Activated T-cell treated with anti-CD3 and anti-CD28 coated beads, Interleukin-2, amount 50 U/mL, for 4 hours (primary cell): ENCODE measurements at places on chromosomes 4 and X.

- DNase-seq: no peak
Measured at GRCh38 chr4:1826531-1827350, 29.2 kb downstream of the LETM1 start.

DNA sequence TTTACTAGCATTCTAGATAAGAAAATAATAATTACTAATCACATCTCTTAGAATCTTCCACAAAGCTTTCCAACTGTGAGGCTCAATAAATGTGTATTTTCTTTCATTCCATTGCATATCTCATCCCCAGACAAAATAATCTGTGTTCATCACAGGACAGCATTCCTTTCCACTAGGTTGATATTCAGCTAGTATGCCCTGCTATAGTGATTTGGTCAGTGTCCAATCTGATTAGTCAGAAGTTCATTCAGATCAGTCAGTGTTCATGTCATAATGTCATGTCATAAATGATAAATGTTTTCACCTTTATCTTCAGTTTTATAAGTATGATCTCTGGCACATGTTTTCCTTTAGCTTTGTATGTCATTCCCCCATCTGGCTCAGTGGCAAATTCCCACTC is 611.4 kb downstream of the KCTD8 start:
- no peak for DNase-seq

- DNase-seq: no peak
Measured at GRCh38 chr4:1317177-1318045, 27.7 kb downstream of the MAEA start.

- peak; percentile 18 for DNase-seq
Measured at GRCh38 chr4:24583451-24584210, 723 bp downstream of the DHX15 start.

DNA sequence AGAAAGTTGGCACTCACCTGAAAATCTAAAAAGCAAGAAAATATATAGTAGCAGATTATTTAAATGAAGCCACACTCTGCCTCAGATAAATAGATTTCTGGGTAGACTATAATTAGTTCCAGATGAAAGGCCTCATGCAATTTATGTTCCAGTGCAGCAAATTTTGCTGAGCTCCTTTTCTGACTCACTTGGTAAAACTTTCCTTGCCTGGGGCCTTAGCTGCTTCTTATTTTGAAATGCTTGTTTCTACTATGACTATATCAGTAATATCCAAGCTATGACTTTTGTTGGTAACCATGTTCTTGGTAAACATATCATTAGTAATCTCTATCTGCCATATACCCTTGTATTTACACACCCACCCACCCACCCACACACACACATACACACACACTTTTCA is 961.8 kb downstream of the SH3BGRL start:
- DNase-seq: no peak

DNA sequence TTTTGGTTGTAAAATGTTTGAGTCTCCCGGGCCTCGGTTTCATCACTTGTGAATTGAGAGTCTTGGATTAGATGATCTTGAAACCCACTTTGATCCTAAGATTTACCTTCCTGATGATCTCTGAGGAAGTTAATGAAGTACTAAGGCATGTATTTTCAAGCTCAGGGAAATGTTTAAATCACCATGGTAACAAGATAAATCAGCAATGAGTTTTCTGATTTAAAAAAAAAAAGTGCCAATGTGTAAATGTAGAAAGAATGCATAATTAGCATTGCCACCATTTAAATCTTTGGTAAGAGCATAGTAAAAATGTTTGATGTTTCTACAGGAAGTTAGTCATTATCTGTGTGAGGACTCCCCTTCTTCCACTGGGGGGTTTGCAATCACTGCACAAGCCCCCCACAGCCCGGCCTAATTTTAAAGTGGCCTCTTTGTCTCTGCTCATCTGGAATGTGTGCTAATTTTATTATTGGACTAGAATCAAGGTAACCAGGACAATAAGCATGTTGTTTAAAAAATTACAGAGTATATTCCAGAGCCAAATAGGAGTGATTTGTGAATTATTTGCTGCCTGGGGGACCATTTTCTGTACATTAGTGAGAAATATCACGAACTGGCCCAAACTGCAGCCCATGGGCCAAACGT is 93.6 kb downstream of the SLC34A2 start:
- DNase-seq: no peak

GRCh38 chr4:157582141-157582540 is 361.6 kb downstream of the GRIA2 start:
- DNase-seq: no peak

- DNase-seq: no peak
Measured at GRCh38 chr4:31307029-31307428, 586.9 kb downstream of the PCDH7 start.

DNA sequence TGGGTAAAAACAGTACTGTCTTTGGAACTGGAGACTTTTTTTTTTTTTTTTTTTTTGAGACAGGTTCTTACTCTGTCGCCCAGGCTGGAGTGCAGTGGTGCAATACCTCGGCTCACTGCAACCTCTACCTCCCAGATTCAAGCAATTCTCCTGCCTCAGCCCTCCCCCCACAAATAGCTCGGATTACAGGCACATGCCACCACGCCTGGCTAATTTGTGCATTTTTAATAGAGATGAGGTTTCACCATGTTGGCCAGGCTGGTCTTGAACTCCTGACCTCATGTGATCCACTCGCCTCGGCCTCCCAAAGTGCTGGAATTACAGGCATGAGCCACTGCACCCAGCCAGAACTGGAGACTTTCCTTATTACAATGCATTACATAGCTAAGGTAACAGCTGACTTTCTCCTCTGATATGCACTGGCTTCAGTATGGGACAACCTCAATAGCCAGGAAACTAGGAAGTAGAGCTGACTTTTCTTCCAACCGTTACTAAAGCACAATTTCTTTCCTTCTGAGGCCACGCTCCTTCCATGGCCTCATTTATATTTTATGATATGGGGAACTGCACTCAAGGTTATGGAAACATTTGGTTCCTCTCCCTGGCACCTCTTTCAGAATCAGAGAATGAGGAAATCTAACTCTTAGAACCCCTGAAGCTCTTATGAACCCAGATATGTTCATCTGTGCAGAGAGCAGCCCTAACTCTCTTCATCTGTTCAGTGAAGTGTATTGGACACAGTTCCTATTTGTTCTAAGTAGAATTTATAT is 53.5 kb upstream of the FAM9B start:
- no peak for DNase-seq

GRCh38 chr4:1505511-1506460 is 99.5 kb upstream of the NKX1-1 start:
- DNase-seq: no peak

- DNase-seq: no peak
Measured at GRCh38 chrX:72395237-72395636, 89.5 kb upstream of the CITED1 start.

GRCh38 chrX:150719621-150720020 is 26.4 kb downstream of the MTMR1 start:
- DNase-seq: no peak

- DNase-seq: no peak
Measured at GRCh38 chr4:67736262-67736661, 17.9 kb downstream of the GNRHR start.

- DNase-seq: no peak
Measured at GRCh38 chr4:8505229-8505628, 64.7 kb downstream of the TRMT44 start.

GRCh38 chrX:12425496-12425895 is 287.2 kb downstream of the FRMPD4 start:
- DNase-seq: no peak

DNA sequence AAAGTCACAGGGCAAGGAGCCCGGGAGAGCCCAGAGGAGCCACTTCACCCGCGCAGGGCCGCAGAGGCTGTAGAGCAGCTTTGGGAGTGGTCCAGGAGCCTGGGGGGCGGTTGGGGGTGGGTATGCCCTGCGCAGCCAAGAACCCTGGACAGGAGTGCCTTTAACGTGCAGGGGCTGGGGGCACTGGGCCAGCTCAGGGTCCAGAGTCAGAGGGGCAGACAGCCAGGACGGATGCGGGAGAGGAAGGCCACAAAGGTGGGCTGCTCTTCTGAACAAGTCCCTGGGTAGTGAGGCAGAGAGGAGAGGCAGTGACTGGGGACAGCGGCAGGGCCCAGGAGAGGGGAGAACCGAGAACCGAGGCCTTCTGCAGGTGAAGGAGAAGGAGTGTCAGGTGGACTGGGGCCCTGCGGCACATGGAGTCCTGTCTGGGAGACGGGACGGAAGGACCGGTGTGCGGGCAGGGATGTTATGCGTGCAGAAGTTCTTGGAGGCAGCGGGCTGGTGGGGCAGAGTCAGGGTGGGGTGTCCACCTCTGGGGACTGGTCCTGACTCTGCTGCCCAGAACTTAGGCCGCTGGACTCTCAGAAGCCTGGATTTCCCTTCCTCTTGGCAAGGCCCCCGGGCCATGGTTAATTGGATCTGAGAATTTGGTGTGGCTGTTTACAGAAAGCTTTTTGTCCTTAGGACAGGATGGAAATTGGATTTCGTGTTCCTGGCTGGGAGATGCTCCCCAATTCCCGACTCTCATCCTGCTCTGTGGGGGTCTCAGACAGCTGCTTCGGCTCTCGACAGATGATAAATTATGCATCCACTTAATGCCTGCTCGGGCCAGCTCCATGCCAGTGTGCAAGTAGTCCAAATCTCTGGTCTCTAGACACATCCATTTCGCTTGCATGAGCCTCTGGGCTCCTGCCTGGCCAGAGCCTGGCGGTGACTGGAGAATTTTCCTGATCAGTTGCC is 31.9 kb downstream of the ADRA2C start:
- DNase-seq: no peak

DNA sequence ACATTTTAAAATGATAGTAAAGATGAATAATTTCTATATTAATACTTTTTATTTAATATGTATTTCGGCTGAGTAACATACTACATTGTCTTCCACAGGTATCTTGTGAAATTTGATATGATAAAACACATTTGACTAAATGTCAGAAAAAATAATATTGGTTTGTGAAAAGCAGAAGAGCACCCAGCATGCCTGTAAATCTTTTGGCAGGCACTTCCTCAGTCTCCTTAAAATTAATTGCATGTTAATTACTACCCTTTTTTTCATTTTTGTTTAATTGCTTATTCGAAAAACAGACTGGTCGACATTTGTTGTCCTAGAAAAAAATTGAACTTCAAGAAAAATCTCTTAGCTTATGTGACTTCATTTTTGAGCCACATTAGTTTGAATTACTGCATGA is 40.6 kb downstream of the CLCN3 start:
- no peak for DNase-seq

DNA sequence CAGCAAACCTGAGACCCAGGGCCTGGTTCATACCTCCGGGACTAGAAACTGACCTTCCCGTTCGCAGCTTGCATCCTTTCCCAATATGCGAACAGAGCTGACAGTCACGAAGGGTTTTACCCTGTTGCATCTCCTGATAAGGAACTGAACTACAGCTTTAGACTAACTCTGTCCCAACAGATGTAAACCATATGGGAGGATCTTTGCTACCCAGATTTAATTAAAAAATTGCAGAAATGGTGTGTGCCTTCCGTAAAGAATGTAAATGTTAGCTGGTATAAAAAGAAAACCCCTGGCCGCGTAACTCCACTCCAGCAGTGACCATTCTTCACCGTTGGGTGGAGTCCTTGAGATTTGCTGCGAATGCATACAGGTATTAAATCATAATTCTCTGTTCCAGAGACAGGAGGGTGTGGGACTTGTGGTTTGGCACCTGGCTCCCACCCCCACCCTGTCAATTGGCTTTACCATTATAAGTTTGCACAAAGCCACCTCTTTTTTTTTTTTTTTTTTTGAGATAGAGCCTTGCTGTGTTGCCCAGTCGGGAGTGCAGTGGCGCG is 40.6 kb upstream of the SORCS2 start:
- DNase-seq: no peak

DNA sequence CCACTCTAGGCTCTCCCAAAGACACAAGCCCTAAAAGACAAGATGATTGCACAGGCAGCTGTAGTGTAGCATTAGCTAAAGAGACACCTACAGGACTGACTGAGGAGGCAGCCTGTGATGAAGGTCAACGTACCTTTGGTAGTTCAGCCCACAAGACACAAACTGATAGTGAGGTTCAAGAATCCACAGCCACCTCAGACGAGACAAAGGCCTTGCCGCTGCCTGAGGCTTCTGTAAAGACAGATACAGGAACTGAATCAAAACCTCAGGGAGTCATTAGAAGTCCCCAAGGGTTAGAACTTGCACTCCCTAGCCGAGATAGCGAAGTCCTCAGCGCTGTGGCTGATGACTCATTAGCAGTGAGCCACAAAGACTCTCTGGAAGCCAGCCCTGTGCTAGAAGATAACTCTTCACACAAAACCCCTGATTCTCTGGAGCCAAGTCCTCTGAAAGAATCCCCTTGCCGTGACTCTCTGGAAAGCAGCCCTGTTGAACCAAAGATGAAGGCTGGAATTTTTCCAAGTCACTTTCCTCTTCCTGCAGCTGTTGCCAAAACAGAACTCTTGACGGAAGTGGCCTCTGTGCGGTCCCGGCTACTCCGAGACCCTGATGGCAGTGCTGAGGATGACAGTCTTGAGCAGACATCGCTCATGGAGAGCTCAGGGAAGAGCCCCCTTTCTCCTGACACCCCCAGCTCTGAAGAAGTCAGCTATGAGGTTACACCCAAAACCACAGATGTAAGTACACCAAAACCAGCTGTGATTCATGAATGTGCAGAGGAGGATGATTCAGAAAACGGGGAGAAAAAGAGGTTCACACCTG is 306.3 kb downstream of the ANK2 start:
- DNase-seq: peak; percentile 61

GRCh38 chr4:72919937-72920336 is 149.6 kb downstream of the COX18 start:
- no peak for DNase-seq

GRCh38 chrX:20988118-20988517 is 386.1 kb upstream of the CNKSR2 start:
- DNase-seq: no peak

DNA sequence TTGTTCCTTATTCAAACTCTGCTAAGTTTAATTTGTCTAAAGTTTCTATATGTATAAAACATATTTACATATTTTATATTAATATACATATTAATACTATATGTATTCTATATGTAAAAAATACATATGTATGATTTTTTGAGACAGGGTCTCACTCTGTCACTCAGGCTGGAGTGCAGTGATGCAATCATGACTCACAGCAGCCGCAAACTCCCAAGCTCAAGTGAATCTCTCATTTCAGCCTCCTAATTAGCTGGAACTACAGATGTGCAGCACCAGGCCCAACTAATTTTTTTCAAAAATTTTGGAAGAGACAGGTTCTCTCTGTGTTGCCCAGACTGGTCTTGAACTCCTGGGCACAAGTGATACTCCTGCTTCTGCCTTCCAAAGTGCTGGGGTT is 684.9 kb downstream of the TRAM1L1 start:
- no peak for DNase-seq

GRCh38 chr4:187059021-187059420 is 335.4 kb upstream of the FAT1 start:
- no peak for DNase-seq

DNA sequence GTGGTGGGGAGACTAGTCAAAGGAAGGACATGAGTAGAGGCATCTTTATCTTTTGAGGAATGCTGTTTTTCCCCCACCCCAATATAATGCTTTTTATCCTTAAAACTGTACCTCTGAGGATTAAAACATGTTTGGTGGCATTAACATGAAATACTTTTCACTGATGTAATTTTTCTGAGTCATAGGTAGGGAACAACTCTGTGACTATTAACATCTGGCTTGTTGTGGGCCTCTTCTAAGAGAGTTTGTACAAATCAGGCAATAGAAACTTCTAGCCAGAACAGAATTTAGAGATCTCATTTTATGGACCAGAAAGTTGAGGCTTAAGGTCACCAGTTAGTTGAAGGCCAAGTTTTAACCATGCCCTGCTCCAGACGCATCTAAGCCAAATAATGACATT is 207.6 kb downstream of the SOX3 start:
- no peak for DNase-seq
